ENCODE measurements at places on chromosomes 2 and 18.

DNA sequence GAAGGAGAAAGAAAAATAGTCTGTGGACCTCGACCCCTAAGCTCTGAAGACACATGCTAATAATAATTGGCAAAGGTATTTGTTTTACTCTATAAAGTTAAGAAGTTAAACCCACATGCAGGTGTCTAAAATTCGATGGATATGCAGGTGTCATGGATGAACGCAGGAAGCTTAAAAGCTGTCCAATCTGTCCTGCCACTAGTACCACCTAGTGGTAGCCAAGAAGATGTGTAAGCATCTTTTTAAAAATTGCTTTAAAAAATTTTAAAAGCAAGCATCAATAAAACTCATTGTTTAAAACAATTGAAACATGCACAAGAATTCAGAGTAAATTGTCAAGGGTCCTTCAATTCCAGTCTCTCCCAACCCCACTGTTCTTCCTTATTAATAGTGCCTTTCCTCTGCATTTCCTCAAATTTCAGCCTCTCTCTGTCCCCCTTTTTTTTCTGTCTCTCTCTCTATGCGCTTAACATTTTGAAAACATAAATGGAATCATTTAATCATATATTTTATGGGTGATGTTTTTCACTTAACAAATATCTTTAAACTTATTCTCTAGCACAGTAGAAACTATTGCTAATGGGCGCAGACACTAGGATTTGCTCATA is 30.6 kb upstream of the PPP3R1 start:
- no peak for DNase-seq

DNA sequence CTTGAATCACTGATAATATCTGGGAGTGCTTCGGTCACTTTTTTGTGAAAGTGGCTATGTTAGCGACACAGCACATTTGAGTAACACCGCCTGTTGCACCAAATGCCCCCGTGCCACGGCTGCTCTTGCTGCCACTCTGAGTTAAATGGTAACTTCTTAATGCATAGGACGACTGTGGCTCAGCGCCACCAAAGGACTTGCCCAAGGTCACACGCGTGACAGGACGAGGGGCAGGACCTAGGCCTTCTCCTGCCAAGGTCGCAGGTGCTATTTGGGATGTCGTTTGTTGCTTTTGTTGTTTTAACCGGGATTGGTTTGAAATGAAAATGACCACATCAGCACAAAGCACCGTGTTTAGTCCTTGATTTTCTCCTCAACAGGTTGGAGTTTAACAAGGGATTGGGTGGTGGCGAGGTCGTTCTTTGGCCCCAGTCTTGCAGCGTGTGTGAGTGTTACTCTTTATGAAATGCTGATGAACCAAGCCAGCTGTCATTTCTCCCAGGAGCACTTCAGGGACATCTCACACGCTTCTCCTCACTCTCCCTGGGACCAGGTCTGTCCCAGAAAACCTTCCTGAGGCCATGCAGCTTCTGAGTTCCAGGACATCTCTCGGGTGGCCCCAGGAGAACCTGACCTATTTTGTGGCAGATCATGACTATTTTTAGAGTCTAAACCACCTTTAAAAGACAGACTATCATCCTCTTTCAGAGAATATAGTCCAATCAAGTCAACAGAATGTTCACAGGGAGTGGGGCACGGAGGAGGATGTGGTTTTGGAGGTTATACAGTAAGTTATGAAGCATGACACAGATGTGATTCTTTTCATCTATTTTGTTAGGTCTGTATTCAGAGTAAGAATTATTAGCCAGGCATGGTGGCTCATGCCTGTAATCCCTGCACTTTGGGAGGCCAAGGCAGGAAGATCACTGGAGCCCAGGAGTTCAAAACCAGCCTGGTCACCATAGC is 49.9 kb downstream of the MTCL1 start:
- DNase-seq: peak; percentile 8

DNA sequence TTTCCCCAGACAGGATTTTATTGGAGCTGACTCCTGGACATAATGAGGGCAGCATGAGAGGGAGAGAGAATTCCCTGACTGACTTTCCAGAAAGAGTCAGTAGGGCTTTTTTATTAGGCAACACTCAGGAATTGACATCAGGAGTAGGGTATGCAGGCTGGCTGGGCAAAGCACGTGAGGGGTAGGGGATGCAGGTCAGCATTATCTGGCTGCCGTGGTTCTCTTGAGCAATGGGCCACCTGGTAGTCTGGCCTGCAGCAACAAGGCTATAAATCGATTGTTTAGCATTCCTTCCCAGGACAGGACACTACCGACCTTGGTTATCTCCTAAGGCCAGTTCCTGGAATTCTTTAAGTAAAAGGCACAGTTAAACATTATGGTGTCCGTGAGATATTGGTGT is 160.8 kb upstream of the AGAP1 start:
- no peak for DNase-seq

DNA sequence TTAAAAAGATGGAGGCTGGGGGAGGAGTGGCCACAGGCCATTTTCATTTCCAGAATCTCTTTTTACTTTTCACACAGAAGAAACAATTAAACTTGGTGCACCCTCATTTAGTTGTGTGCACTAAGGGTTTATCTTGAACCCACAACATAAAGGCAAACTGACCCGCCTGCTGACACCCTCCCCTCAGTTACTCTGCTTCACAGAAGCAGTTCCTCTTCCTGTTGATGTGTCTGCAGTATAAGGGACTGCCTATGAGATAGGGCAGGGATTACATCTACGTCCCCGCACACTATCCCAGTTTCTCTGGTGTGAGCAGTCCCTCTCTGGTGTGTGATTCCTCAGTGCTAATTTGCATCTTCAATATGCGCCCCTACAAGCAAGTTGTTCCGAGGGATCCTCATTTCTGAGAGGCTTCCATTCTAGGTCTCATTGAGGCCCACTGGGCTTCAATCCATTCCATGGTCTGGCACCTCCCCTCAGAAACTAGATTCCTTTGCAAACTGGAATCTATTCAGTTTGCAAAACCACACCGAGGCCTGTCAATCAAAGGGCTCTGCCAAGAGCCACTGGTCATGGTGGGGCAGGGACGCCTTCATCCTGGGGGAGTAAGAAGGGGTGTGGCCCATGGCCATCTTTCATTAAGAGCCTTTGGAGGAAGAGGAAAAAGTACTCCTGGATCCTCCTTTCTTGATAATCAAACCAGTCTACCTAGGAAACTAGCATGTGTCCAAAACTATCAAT is 12.3 kb downstream of the CREG2 start:
- DNase-seq: no peak

- peak; percentile 16 for DNase-seq
These were observed 76.4 kb downstream of the AP1S3 start for GRCh38 chr2:223760838-223761502.

- DNase-seq: no peak
These were observed 49.2 kb downstream of the PLB1 start for GRCh38 chr2:28544922-28545589.

- DNase-seq: no peak
These were observed 19.6 kb downstream of the RSAD2 start for GRCh38 chr2:6896930-6897759.

DNA sequence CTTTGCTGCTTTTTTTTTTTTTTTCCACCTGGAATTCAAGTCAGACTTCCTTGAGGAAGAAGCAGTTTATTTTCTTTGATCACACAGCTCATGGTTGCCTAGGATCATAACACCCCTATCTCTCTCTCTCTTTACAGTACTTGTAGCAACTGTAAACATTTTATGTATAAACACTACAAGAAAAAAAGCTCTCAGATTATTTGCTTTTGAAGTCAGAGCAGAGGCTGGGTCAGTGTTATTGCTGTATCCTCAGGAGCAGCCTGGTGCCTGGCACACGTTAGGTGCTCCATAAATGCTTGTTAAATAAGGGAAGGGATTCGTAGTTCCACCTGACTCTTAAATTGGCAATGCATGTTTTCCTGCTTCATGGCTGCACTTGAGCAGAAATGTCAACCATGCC is 221.2 kb downstream of the TGIF1 start:
- DNase-seq: no peak

DNA sequence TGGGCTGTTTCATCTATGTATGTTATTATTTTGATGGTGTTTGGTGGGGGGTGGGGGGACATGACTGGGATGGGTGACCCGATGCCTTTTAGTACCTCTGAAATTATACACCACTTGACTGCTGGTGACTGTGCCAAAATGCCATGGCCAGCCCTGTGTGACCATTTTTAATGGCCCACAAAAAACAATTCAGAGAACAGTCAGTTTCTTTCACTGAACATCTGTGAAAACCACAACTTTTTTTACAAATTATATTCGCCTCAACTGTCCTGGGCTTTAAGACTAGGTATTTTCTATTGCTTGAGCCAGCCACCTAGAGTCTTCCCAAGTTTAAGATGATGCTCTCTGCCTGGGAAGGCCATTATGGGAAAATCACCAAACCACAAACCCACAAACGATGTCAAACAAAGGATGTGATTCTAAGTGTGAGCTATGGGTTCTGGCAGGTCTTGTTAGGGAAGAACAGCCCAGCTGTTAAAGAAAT is 33.9 kb downstream of the FN1 start:
- no peak for DNase-seq

DNA sequence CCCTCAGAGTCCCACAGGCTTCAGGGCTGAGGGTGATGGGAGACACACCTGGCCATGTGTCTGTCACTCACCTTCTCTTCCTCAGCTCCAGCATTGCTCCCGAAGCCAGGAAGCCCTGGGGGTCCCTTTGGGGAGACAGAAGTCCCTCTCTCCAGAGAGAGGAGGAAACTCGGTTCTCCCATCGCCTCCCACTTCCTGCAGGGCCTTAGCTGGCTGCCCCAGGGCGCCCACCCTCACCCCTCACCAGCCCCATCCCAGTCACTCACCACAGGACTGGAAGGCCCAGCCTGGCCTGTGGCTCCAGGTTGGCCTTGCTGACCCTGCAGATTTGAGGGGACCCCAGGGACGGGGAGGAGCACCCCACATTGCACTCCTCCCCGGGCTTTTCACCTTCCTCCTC is 2.7 kb upstream of the RAB6D start:
- no peak for DNase-seq

DNA sequence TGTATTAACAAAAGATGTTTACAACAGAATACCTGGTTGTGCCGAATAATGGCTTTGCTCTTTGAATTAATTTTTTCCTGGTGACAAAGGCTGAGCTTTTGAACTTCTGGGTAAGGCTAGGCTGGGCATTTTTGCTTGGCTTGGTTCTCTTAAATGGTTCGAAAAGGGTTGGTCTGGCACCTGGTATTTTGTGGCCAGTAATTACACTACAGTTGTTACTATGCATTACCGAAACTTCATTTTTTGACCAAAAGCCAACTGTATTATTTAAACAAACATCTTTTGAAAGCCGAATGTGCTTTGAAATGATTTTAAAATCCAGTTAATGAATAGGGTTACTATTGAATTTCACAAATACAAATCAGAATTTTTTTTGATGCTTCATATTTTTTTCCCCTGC is 19.4 kb upstream of the NFE2L2 start:
- DNase-seq: no peak

DNA sequence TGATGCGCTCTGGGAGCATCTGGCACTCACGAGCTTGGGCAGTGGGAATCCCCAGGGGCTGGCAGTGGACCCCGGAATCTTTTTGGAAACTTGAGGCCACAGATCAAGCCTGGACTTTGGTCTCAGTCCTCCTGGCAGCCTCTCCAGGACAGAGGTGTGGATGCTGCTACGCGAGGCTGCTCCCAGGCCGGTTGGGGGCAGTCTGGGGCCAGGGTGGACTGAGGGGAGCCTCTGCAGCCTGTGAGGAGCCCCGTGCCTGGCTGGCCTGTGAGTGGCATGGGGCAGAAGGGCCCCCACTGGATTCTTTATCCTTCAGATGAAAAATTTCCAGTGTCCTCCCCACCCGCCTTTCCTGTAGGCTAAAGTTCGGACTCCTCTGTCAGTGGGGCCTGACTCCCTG is 12.7 kb upstream of the DES start:
- DNase-seq: no peak

DNA sequence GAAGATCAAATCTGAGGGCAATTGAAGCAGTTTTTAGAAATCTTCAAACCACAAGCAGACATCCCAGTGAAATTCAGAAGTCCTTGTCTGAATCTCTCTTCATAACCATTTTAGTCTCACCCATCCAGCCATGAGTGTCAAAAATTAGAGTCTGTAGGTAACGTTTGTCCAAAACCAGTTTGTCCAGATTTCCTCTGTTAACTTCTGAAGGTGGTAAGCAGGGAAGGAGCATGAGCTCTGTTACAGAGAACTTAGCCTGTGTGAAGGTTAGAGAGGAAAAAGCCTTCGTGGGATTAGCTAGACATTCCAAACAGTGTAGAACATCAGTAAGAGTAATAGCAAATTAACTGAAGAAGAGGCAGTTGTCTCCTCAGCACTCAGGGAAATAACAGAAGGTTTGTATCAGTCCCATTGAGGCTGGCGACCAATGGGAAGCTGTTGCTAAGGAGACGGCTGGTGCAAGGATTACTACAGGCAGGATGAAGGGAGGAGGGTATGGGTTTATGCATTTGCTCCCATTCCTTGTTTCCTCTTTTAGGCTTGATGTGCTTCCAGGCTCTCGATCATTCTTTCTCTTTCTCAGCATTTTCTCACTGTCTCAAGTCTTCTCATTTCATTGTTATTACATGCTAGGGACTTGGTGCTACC is 8.7 kb upstream of the GPR155 start:
- no peak for DNase-seq

DNA sequence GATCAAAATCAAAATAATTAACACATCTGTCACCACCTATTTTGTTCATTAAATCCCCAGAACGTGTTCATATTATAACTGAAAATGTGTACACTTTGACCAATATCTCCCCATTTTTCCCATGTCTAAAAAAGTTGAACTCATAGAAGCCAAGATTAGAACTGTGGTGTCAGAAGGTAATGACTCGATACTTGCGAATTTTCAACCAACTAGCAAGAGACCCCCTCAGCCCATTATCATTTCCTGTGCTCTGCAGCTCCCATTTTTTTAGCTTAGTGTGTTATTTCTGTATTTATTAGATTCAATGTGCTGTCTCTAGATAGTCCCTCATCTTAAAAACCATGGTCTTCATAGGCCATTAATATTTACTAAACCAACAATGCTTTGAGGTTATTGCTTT is 248.7 kb upstream of the PIK3C3 start:
- DNase-seq: no peak

- no peak for DNase-seq
These were observed 3.9 kb downstream of the CTLA4 start for GRCh38 chr2:203871371-203871983.

DNA sequence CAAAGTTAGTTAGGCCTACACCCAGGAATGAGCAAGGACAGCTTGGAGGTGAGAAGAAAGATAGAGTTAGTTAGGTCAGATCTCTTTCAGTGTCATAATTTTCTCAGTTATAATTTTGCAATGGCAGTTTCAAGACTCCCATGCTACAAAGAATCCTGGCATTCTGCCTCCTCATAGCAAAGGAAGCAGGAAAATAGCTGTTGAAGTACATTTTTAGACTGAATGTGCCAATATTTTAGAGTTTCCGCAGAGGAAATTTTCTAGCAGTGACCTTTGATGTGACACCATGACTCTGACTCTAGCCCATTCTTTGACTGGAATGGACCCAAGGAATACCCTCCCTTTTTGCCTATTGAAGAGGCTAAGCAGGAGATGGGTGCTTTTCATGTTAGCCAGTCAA is 371.7 kb downstream of the PIK3C3 start:
- DNase-seq: no peak

Measured in activated CD8-positive, alpha-beta memory T cell treated with anti-CD3 and anti-CD28 coated beads for 1 hour (primary cell).